ENCODE measurements at places on chromosomes 2 and 18. TPM values are rescaled to one million over a fixed set of nuclear protein-coding genes. Genes with fewer than 3 reads are reported as not detected.

GRCh38 chr2:237393523-237393922 lies 20.4 kb downstream of the COL6A3 start:
- DNase-seq, result no peak

The FHOD3 gene
- 1.6 TPM for total RNA-seq

DNA sequence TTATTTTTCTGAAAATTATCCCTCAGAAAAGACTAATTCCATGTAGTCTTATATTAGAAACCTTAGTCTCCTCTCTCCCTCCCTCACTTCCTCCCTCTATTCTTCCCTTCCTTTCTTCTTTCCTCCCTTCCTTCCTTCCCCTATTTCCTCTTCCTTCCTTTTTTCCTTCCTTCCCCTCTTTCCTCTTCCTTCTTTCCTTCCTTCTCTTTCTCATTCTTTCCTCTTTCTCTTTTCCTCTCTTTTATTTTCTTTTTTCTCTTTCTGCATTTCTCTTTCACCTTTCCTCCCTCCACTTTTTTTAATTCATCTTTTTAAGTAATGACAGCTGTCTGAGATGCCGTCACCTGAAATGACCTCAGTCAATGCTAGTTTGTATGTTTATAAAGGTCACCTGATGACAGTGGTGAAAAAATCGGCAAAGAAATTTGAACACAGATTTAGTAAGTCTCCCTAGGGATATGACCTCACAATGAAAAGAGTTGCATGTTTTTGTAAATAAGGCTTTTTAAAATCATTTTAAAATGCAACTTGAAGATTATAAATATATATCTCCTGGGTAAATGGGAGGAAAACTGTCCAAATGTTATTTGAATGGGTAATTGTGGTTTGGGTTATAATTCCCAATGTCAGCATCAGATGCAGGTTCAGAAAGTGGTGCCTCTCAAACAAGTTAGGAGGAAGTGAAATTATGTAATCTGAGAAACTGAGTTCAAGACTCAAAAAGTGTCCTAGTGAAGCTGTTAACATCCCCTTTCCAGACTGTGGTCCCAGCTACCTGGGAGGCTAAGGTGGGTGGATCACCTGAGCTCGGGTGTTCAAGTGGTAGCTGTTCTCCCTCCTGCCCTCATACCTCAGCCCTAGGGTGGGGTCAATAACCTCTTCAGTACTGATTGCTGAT lies 90.3 kb upstream of the ST3GAL5 start:
- no peak for DNase-seq

DNA sequence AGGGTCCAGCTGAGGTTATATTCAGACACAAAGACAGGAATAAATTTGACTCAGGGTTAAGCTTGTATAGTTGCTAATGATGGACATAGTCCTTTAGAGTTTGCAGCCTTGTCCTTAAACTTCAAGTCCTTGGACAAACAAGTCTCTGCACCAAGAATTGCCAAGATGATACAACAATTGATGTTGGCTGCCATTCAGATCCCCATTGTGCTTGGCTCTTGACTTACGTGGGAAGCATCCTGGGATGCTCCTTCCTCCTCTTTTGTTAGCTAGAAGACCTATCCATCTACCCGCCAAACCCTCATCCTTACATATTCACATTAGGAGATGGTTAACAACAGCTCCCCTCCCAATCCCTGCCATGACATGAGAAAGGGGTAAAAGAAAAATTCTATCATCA lies 115.6 kb downstream of the RDH14 start:
- DNase-seq, result no peak

GRCh38 chr2:232973796-232974195 lies 39.3 kb downstream of the NGEF start:
- DNase-seq, result no peak

- no peak for DNase-seq
Measured at GRCh38 chr18:79905993-79906392, 45.5 kb downstream of the SLC66A2 start.

The GPAT2 gene
- not detected for total RNA-seq

DNA sequence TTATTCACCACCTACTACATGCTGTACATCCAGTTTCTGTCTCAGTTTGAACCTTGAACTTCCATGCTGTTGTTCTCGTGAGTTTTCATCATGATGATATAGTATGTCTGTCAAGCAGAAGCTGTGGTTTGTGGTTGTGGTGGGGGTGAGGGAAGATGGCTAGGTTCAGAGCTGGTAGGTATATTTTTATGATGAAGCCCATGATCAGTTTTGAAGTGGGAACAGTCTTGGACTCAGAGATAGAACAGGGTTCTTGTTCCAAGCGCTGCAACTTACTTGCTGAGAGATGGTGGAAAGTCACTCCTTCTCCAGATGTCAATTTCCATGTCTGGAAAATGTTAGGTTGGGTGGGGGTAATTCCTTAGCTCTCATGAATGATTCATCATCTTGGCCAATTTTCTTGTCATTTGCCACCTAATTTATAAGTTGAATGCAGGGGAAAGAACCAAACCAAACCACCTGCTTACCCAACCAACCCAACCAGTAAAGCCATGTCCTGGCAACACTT lies 21.6 kb downstream of the PMAIP1 start:
- DNase-seq, result no peak

GRCh38 chr18:37538526-37539205 lies 26.9 kb downstream of the CELF4 start:
- no peak for DNase-seq

All from progenitor cell of endocrine pancreas (in vitro differentiated cells).